Stimulated activated CD4-positive, alpha-beta T cell treated with anti-CD3 and anti-CD28 coated beads, Interleukin-4, amount 100 ng/mL, for 48 hours (primary cell): ENCODE measurements at places on chromosomes 4 and X.

DNA sequence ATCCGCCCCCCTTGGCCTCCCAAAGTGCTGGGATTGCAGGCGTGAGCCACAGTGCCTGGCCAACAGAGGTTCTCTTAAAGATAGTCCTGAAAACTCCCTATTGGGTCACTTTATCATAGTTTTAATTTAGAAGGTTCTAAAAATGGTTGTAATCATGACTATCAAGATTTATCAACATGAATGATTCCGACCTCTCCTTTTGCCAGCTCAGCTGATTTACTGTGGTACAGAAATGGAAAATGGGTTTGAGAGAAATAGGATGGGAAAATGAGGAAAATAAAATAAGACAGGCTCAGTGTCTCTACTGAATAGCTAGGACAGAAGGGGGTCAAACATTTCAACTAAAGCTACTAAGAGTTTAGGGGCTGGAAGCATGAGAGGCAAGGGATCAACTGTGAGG is 28.2 kb upstream of the UGDH start:
- no peak for DNase-seq

GRCh38 chr4:129446074-129446473 is 350.1 kb downstream of the C4orf33 start:
- DNase-seq, result no peak

DNA sequence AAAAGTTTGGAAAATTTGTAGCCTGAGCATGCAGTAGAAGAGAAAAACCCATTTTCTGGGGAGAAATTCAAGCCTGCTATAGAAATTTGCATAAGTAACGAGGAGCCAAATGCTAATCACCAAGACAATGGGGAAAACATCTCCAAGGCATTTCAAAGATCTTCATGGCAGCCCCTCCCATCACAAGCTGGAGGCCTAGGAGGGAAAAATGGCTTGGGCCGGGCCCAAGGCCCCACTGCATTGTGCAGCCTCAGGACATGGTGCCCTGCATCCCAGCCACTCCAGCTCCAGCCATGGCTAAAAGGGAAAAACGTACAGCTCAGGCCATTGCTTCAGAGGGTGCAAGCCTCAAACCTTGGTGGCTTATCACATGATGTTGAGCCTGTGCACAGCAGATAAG is 87.7 kb downstream of the SHROOM4 start:
- no peak for DNase-seq

DNA sequence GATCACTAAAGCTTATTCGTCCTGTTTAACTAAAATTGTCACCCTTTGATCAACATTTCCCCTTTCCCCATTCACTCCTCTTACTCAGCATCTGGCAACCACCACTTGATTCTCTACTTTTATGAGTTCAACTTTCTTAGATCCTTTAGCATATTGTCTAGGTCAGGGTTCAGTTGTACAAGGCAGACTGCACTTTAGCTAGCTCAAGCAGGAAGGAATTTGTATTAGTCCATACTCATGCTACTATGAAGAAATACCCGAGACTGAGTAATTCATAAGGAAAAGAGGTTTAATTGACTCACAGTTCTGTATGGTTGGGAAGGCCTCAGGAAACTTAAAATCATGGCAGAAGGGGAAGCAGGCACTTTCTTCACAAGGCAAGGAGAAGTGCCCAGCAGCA is 44.3 kb downstream of the TASL start:
- no peak for DNase-seq

- no peak for DNase-seq
Observed at GRCh38 chr4:149741186-149741831, 74.3 kb downstream of the IQCM start.
